Iris pigment epithelial cell (primary cell): ENCODE measurements at places on chromosomes 16 and 17.

- peak; percentile 65 for DNase-seq
These were observed 2.1 kb downstream of the HES7 start for GRCh38 chr17:8121681-8122421.

- peak; percentile 90 for DNase-seq
These were observed 10.3 kb downstream of the HIC1 start for GRCh38 chr17:2064980-2065785.

GRCh38 chr17:2779545-2779944 is 16.7 kb upstream of the RAP1GAP2 start:
- no peak for DNase-seq

DNA sequence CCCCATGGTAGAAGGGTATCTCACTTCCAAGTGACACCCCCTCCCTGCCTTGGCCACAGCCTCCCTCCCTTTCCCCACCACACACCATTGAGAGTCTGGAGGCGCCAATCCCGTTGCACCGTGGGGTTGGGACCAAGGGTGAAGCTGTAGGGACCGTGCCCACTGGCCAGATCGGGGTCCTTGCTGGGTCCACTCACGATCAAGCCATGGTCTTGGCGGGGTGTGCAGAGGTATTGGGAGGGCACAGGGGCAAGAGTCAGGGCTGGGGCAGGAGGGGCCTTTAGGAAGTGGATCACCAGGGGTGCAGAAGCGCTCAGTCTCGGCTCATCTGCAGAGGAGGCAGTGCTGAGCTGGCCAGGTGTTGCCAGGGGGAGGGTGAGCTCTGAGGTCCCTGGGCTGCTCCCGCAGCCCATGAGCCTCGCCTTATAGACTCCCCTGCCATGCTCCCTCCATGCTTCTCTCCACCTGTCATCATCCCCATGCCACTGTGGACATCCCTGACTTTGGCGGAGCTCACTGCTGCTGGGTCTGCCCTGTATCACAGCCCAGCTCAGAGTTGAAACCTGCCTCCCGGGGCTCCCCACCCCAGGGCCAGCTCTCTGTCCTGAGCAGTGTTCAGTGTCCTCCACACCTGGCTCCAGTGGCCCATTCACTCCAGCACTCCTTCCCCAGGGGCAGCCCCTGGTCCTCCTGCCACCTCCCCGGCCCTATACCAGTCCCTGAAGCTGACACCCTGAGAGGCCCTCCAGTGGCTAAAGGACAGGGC is 8.3 kb downstream of the CDH16 start:
- no peak for DNase-seq

GRCh38 chr17:39208136-39208535 is 8.1 kb downstream of the RPL19 start:
- no peak for DNase-seq

GRCh38 chr17:82301916-82302567 is 15.4 kb downstream of the CD7 start:
- DNase-seq, result no peak

GRCh38 chr17:73683771-73684170 is 39.5 kb upstream of the SDK2 start:
- no peak for DNase-seq

GRCh38 chr17:27665549-27665948 is 34.6 kb downstream of the LGALS9 start:
- DNase-seq, result no peak

- peak; percentile 53 for DNase-seq
These were observed 44.0 kb upstream of the YPEL2 start for GRCh38 chr17:59287452-59287851.

GRCh38 chr17:15437303-15437635 is 30.2 kb downstream of the CDRT4 start:
- DNase-seq, result no peak

- no peak for DNase-seq
These were observed 13.6 kb downstream of the GNA13 start for GRCh38 chr17:65042946-65043345.

GRCh38 chr17:31433091-31433790 is 41.8 kb downstream of the RAB11FIP4 start:
- no peak for DNase-seq

DNA sequence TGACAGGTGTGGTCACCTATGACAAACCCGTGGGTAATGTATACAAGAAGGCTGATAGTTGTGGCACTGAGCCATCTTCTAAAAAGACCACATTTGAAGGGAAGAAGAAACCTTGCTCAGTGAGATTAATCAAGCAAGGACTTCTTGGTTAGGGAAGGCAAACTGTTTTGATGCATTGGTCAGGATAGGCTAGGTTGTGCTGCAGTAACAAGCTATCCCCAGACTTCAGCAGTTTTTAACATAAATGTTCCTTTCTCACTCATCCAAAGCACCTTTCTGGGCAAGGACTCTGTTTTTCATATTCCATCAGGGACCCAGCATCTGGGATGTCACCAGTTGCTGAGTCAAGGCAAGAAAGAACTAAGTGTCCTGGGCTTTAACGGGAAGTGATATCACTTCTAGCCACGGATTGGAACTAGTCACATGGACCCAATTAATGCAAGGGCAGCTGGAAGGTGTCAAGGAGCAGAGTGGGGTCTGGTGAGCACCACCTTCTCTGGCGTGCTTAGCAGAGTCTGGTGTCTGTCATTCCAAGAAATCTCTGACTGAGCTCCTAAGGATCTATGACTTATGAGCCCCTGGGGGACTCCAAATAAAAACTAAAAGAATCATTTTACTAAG is 52.0 kb upstream of the CCL2 start:
- DNase-seq, result no peak

DNA sequence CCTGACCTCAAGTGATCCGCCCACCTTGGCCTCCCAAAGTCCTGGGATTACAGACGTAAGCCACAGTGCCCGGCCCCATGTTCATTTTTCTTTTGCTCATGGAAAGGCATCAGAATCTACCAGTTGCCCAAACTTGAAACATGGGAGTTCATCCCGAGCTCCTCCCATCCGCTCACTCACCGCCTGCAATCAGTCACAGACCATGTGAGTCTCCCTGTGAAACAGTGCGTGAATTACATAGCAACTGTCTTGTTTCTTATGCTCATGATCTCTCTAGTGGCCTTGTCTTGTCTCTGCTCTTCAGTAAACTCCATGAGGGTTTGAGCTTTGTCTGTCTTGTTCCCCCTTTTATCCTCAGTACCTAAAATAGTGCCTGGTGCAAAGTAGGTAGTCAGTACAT is 52.1 kb upstream of the TNRC6A start:
- no peak for DNase-seq

GRCh38 chr17:2140683-2141082 is 85.8 kb downstream of the HIC1 start:
- DNase-seq, result no peak
